ENCODE measurements at places on chromosomes 3 and 15.

DNA sequence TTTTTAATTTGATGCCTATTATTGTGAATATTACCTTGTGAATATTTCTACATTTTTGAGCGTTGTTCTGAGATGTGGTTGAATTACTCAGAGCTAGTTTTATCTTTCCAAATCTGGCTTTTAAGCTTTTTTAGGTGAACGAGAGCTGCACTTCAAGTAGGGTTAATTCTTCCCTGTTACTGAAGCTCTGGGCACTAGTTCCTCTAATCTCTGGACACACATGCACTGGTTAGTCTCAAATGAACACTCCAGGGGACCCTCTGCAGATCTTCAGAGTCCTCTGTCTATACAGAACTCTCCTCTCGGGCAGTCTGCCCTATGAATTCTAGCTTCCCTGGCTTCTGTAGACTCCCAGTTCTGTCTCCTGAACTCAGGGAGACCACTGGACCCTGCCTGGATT is 237.5 kb upstream of the TBC1D5 start:
- no peak for DNase-seq

GRCh38 chr15:52379395-52380106 is 83.9 kb upstream of the MYO5C start:
- DNase-seq, result no peak

DNA sequence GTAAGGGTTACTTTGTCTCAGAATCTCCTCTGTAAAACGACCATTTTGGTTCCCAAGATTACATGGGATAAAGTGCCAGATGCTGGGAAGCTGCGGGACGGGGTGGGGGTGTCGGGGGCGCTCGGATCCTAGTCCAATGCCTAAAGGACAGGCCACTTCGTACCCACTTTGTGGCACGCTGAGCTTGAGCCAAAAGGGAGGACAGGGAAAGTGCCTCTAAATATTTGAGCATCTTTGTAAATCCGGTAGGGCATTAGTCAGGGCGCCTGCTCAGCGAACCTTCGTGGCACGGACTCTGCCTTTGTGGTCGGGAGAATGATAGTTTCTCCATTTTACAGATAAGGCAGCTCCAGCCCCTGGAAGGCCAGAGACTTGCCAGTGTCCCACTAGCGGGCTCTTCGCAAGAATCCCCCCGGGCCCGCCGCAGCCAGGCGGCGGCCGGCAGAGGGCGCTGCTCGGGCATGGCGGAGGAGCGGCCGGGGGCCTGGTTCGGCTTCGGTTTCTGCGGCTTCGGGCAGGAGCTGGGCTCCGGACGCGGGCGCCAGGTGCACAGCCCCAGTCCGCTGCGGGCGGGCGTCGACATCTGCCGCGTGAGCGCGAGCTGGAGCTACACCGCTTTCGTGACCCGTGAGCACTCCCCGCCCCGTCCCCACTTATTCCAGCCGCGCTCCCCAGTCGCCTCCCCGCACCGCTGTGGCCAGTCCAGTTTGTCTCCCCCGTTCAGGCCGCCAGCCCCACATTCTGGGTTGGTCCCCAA is 1.8 kb downstream of the RCCD1 start:
- peak; percentile 45 for DNase-seq

- DNase-seq, result no peak
Observed at GRCh38 chr3:123096126-123096525, 29.3 kb downstream of the PDIA5 start.

GRCh38 chr3:149247929-149248691 is 26.5 kb upstream of the CP start:
- peak; percentile 53 for DNase-seq

- no peak for DNase-seq
Observed at GRCh38 chr3:168073842-168074605, 21.7 kb downstream of the GOLIM4 start.

- DNase-seq, result no peak
Observed at GRCh38 chr15:30877070-30877469, 26.6 kb upstream of the FAN1 start.

- peak; percentile 9 for DNase-seq
Observed at GRCh38 chr3:122918576-122919290, 108.8 kb downstream of the SEMA5B start.

DNA sequence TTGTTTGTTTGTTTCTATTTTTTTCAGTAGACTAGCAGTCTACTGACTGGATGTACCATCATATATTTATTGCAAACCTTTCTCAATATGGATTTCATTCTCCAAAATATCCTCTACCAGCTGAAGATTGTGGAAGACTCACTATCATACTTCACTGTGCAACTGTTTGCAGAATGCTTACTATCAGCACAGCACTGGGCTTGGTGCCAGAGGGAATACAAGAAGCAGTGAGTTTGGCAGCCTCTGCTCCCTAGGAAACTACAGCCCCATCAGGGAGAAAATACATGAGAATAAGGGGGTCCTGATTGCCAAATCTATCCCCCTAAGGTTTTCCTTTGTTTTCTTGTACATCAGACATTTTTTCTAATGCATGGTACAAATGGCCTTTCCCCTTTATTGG is 27.5 kb downstream of the AQP9 start:
- DNase-seq, result peak; percentile 80

GRCh38 chr3:70261283-70261682 is 51.2 kb downstream of the MDFIC2 start:
- DNase-seq, result no peak

DNA sequence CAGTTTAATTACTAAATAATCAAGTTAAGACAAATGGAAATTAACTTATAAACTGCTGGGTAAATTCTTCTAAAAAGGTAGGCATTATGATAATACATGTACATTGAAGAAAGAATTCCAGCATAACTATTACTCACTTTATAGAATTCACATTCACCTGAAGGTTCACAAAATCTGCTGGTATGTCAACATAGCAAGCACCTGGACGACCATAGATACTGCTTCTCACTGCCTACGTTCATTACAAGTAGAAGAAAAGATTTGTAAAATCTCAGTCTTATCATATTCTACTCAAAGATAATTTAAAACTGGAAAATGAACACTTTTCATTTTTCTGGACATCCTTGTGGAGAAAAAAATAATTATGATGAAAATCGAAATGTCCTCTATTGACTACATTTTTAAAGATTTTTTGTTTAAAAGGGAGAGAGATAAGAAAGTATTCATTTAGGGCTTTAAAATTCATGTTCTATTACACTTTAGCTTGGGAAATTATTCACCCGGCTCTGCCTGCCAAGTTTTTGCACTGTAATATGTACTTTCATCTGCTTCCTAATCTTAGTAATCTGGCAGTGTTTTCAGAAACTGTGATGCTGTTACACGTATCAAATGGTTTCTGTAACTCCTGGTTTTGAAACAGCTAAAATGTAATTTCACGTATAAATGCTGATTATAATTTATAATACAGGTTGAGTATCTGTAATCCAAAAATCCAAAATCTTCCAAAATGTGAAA is 16.1 kb downstream of the HACL1 start:
- DNase-seq, result peak; percentile 19

- no peak for DNase-seq
Observed at GRCh38 chr3:17844236-17844635, 101.8 kb upstream of the TBC1D5 start.

- peak; percentile 55 for DNase-seq
Observed at GRCh38 chr3:151044706-151045105, 40.8 kb upstream of the MED12L start.

DNA sequence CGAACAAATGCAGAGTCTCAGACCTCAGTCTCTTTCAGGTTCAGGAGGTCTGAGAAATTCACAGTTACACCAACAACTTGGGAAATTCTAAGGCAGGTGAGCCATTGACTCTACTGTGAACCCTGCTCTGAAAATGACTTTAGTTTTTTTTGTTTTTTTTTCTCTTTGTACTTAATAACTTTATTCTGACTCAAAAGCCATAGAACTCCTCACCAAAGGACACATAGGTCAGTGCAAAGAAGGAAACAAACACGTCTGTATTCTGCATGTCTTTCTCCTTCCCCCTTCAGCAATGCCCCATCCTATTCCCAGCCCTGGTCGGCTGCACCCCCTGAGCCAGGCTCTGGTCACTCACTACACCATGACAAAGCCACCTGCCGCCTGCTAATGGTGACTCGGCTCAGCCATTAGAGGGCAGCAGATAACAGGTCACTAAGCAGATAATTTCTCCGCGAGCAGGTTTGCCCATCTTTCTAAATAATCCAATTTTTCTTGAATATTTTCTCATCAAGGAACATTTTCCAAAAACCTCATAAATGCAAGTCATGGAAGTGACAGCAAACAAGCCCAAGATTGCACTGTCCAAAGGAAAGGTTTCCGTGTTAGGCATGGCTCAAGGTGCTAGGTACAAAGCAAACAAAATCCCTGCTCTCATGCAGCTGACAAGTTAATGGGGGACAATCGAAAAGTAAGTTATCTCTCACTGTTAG is 37.7 kb downstream of the TM4SF4 start:
- DNase-seq, result peak; percentile 45

DNA sequence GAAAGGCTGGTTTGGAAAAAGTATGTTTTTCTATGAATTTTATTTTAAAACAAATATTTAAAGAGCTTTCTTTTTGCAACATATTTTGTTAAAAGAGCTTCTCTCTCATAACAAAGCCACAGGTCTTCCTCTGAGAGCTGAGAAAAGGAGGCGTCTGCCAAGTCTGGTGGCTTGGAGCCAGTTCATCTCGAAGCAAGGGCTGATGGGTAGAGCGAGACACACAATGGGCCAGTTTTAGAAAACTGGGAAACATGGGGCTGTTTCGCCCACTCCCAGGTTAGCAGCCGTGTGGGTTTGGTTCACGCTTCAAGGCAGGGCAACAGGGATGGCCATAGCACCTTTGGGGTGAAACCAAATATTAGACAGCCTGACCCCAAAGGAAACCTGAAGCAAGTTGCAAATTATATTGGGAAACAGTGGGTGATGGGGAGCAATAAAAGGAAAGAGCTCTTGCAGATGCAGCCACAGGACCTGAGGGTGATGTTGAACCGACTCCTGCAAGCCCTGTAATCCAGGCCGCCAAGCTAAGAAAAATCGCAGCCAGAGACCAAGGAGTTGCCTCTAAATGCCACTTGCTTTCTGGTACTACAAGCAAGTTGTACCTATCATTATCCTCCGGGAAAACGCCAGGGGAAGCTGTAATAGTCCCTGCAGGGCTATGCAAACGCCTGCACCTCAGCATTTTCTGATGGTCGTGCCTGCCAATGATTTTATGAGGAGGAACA is 88.4 kb upstream of the GALNT15 start:
- DNase-seq, result no peak

Measured in brain microvascular endothelial cell (primary cell).